CD4-positive, alpha-beta T cell treated with Interleukin-4 for 4 hours (primary cell): ENCODE measurements at places on chromosomes 3 and 15.

GRCh38 chr3:53624061-53624857 is 129.8 kb downstream of the CACNA1D start:
- no peak for DNase-seq

DNA sequence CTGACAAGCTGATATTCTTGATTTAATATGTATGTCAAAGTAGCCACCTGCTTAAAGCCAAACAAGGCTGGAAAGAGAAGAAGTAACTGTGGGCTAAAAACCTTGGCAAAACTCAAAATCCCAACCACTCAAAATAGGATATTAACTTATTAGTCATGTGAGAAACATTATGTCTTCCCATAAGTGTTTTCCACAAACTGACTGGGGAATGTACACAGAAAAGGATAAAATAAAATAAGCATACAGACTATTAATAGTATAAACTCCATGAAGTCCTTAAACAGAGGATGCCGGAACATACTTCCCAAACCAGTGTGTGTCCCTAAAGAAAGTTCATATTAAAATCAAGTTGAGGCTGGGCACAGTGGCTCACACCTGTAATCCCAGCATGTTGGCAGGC is 263.7 kb upstream of the THBS1 start:
- DNase-seq: no peak

- DNase-seq: peak; percentile 37
Measured at GRCh38 chr3:40623567-40623966, 98.8 kb downstream of the ZNF621 start.

DNA sequence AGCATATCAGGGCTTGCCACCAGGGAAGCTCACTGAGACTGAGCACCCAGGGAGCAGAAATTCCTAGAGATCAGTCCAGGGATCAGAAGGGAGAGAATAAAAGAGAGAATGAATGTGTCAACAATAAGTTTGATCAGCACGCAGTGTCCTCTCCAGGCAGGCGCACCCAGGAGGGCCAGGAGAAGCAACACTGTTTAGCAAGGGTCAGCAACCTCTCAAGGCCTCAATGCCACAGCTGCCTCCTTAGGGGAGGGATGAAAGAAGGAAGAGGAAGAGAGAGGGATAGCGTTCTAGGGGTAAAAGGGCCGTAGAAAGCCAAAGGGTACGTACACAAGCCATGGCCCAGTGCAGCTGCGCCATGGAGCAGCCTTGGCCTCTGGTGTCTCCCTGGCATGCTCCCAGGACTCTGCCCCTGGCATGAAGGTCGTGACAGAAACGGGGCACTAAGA is 399.8 kb downstream of the SHQ1 start:
- DNase-seq: no peak

- DNase-seq: no peak
Measured at GRCh38 chr3:18735005-18735404, 309.9 kb upstream of the SATB1 start.

DNA sequence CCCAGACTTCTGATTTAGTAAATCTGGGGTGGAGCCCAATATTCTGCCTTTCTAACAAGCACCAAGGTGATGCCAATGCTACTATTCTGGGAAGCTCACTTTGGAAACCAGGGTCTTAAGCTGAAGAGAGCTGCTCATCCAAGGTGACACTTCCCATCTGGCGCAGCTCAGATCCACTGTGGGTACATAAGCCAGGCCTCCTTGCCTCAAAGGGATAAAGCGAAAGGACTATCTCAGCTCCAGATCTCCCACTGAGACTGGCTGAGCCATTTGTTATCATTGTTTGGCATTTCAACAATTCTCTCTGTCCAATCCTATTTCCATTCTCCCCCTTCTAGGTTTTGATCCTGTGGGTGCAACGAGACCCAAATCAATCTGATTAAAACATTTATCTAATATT is 323.8 kb downstream of the GBE1 start:
- DNase-seq: no peak
